ENCODE measurements at places on chromosomes 6 and 20. TPM values are rescaled to one million over a fixed set of nuclear protein-coding genes. Genes with fewer than 3 reads are reported as not detected.

- H3K4me3 ChIP-seq, result peak overlapping the region; percentile 16
- H3K27me3 ChIP-seq, result no peaks in the 10 kb centered on the region
- peak overlapping the region; percentile 100 for H3K27ac ChIP-seq
- H3K4me1 ChIP-seq, result peaks cover 26% of the 10 kb centered on the region
- no peaks in the 10 kb centered on the region for H3K36me3 ChIP-seq
Observed at GRCh38 chr6:133610227-133610840, 278.6 kb upstream of the TCF21 start.

- no peaks in the 10 kb centered on the region for H3K4me1 ChIP-seq
- H3K36me3 ChIP-seq, result no peaks in the 10 kb centered on the region
- no peaks in the 10 kb centered on the region for H3K27me3 ChIP-seq
- H3K4me3 ChIP-seq, result no peak overlapping the region
- DNase-seq, result no peak
Observed at GRCh38 chr6:44082872-44083321, 44.4 kb downstream of the MRPL14 start.

DNA sequence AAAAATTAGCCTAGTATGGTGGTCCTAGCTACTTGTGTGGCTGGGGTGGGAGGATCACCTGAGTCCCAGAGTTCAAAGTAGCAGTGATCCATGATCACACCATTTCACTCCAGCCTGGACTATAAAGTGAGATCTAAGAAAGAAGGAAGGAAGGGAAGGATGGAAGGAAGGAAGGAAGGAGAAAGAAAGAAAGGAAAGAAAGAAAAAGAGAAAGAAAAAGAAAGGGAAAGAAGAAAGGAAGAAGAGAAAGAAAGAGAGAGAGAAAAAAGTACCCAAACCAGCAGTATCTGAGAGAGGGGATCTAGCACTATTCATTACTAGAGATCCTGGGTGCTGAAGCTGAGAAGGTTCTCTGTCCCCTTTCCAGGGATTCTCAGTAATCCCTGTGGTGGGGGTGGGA is 197.8 kb downstream of the CD83 start:
- no peak overlapping the region for H3K27ac ChIP-seq
- H3K4me1 ChIP-seq, result peaks cover 8% of the 10 kb centered on the region
- no peaks in the 10 kb centered on the region for H3K36me3 ChIP-seq
- no peaks in the 10 kb centered on the region for H3K27me3 ChIP-seq

- H3K36me3 ChIP-seq, result peaks cover 3% of the 10 kb centered on the region
- H3K4me3 ChIP-seq, result no peak overlapping the region
- DNase-seq, result no peak
- H3K27me3 ChIP-seq, result no peaks in the 10 kb centered on the region
Observed at GRCh38 chr6:17182961-17183360, 81.1 kb downstream of the STMND1 start.

DNA sequence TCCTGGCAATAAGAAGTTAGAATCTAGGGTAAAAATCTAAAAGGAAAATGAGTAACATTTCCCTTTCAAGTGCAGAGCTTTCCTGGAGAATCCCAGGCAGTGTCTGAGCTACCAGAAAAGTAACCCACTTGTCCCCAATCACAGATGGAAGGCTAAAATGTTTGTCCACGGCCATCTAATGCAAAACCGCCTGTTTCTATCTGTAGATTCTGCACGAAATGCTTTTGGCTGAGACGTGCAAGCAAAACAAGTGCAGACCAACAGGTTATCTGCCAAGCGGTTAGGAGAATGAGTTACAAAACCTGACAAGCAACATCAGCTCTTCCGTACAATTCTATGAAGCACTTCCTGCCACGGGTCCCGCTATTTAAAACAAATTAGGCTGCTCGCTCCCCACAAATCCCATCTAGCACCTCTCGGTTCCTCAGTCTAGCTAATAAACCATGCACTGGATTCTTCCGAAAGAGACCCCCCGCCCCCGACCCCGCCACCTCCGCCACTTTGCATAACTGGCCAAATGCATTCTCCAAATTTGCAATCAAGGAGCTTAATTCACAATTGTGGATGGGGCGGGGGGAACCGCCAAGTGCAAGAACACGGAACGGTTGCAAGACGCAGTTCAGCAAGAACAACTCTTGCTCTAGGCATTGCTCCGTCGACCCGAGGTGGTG is 1.4 kb downstream of the ELOVL5 start:
- H3K36me3 ChIP-seq, result no peaks in the 10 kb centered on the region
- H3K4me3 ChIP-seq, result peak overlapping the region; percentile 96
- H3K27ac ChIP-seq, result peak overlapping the region; percentile 61
- peaks cover 12% of the 10 kb centered on the region for H3K4me1 ChIP-seq

- no peak for DNase-seq
- H3K36me3 ChIP-seq, result no peaks in the 10 kb centered on the region
- no peak overlapping the region for H3K27ac ChIP-seq
- peaks cover 29% of the 10 kb centered on the region for H3K4me1 ChIP-seq
- no peak overlapping the region for H3K4me3 ChIP-seq
- no peaks in the 10 kb centered on the region for H3K27me3 ChIP-seq
Observed at GRCh38 chr6:12351672-12352071, 61.5 kb downstream of the EDN1 start.

DNA sequence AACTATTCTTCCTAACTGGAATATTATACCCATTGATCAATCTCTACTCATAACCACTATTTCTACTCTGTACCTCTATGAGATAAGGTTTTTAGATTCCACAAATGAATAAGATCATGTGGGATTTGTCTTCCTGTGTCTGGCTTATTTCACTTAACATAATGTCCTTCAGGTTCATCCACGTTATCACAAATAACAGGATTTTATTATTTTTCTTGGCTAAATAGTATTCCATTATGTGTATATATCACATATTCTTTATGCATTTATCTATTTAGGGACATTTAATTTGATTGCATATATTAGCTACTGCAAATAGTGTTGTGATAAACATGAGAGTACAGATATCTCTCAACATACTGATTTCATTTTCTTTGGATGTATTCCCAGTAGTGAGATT is 823.0 kb upstream of the ADGRB3 start:
- no peak overlapping the region for H3K4me3 ChIP-seq
- no peak for DNase-seq
- H3K27ac ChIP-seq, result no peak overlapping the region
- H3K36me3 ChIP-seq, result no peaks in the 10 kb centered on the region
- no peaks in the 10 kb centered on the region for H3K4me1 ChIP-seq
- no peaks in the 10 kb centered on the region for H3K27me3 ChIP-seq

GRCh38 chr20:62480318-62480717 is 4.5 kb upstream of the GATA5 start:
- no peak overlapping the region for H3K4me3 ChIP-seq
- peaks cover 30% of the 10 kb centered on the region for H3K27me3 ChIP-seq
- peaks cover 11% of the 10 kb centered on the region for H3K4me1 ChIP-seq
- no peaks in the 10 kb centered on the region for H3K36me3 ChIP-seq
- H3K27ac ChIP-seq, result no peak overlapping the region

GRCh38 chr6:144087789-144088426 is 7.5 kb downstream of the SF3B5 start:
- H3K27me3 ChIP-seq, result no peaks in the 10 kb centered on the region
- H3K4me3 ChIP-seq, result no peak overlapping the region
- H3K4me1 ChIP-seq, result peaks cover 4% of the 10 kb centered on the region

- H3K36me3 ChIP-seq, result no peaks in the 10 kb centered on the region
- H3K27ac ChIP-seq, result no peak overlapping the region
- H3K27me3 ChIP-seq, result no peaks in the 10 kb centered on the region
- DNase-seq, result peak; percentile 54
- H3K4me3 ChIP-seq, result peak overlapping the region; percentile 58
Observed at GRCh38 chr20:63819224-63819921, 11.7 kb downstream of the ZBTB46 start.

DNA sequence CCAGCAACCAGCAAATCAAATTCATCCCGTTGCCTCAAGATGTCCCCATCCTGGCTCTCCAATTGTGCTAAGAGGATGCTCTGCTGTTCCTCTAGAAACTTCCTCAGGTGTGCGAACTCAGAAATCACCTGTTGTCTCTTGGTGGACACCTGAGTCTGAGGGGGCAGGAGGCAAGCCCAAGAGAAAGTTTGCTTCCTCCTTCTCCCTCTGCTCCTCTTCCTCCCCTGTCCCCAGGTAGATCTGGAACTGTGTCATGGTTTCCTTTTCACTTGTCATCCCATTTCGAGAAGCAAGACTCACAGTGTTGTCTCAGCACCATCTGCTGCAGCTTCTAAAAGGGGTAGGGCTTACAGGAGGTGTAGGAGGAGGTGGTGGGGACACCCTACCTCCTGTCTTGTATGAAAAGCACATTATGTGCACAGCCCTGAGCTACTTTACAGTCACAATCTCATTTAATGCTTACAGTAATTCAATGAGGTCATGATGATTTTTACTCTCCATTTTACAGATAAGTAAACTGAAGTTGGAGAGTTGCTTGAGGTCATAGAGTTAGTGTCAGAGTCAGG is 2.5 kb downstream of the TRIM10 start:
- H3K4me1 ChIP-seq, result peaks cover 32% of the 10 kb centered on the region
- no peaks in the 10 kb centered on the region for H3K36me3 ChIP-seq
- no peak overlapping the region for H3K27ac ChIP-seq

- 0 out of 2 replicates have a peak, but pooled peaks cover 3% of the 10 kb centered on the region for H3K27me3 ChIP-seq
- DNase-seq, result peak; percentile 91
- H3K36me3 ChIP-seq, result no peaks in the 10 kb centered on the region
- no peak overlapping the region for H3K4me3 ChIP-seq
- H3K4me1 ChIP-seq, result peaks cover 31% of the 10 kb centered on the region
Observed at GRCh38 chr20:21436205-21436604, 38.9 kb upstream of the NKX2-4 start.

- H3K27ac ChIP-seq, result peak overlapping the region; percentile 98
- no peaks in the 10 kb centered on the region for H3K27me3 ChIP-seq
- peak; percentile 92 for DNase-seq
- no peaks in the 10 kb centered on the region for H3K36me3 ChIP-seq
Observed at GRCh38 chr6:16712931-16713484, 48.3 kb downstream of the ATXN1 start.

GRCh38 chr6:154356113-154356512 is 490 bp downstream of the IPCEF1 start:
- no peaks in the 10 kb centered on the region for H3K36me3 ChIP-seq
- no peaks in the 10 kb centered on the region for H3K27me3 ChIP-seq
- H3K4me3 ChIP-seq, result no peak overlapping the region
- no peak for DNase-seq
- H3K4me1 ChIP-seq, result no peaks in the 10 kb centered on the region

DNA sequence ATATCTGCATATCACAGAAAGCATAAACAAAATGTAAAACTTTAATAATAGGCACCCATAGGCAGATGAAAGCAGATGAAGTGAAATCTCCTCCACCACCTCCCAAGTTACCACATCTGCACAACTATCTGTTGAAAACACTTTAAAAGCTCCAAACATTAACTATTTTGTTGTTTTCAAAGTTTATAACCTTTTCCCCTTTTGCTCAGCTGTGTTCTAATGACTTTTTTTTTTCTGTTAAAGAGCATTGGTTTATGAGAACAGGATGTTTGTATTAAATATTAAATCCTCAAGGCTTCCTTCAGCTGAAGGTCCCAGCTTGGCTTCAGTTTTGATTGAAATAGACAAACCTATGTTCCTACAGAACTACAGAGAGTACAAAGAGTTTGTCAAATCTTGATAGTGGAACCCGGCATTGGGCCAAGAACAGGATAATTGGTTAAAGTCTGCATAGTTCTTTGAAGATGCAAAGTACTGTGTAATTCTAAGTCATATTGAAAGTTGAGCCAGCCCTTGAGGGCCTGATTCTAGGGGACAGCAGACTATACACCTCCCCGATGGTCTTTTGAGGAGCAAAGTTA is 255.1 kb upstream of the JAG1 start:
- no peak overlapping the region for H3K27ac ChIP-seq
- no peaks in the 10 kb centered on the region for H3K27me3 ChIP-seq

DNA sequence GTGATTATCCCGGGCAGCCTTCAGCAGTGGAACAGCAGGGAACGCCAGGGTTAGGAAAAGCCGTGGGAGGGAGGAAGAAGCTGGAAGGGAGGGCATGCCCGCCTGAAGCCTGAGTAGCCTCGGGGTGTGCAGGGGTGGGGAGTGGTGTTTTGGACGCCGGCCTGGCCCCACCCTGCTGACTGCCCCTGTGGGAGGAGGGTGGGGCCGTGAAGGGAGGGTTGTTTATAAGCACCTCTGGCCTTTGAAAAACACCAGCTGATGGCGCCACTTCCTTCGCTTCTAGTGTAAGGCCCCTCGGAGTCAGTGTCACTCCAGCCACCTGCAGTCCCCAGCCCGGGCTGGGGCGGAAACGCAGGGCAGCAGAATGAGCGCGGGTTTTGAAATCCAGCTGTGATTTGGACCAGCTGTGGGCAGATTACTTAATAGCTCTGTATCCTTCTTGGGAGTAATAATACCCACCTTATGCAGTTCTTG is 52.8 kb upstream of the BMP6 start:
- no peaks in the 10 kb centered on the region for H3K27me3 ChIP-seq
- peak overlapping the region; percentile 62 for H3K27ac ChIP-seq
- peaks cover 34% of the 10 kb centered on the region for H3K4me1 ChIP-seq
- no peak overlapping the region for H3K4me3 ChIP-seq
- DNase-seq, result peak; percentile 87

DNA sequence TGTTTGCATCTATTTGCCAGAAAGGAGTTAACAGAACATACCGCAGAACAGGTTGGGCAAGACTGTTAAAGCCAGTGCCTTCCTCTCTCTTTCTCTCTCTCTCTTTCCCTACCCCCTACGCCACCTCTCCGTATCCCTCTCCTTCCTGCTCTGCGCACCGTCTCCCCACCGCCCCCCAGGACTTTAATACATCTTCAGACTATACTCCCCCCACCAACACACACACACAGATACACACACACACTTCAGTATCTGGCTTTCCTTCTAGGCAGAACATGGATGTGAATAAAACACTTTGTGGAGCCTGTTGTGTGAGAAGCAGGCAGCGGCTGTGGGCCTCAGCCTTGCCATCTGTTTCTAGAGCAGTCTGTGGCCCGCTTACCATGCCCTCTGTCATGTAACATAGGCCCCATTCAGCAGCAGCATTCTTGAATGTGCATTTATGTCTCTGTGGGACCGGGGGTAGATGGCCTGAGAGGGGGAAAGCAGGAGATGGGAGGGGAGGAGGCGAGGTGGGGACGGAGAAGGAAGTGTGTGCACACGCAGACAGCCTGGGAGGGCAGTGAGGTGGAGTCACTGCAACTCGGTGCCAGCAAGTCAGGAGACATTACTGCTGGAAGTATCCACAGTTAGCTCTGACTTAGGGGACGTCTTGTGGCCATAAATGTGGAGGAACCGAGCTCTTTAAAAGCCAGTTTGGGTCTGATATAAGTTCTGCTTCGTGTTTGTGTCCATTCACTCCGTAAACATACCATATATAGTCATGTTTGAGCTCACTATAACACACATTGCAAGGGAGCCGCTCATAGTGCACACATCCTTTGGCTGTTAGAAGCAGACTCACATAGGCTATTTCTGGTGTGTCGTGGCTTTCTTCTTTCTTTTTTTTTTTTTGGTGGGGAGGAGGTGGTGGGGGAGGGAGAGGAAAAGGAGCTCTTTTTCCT is 38.4 kb downstream of the RREB1 start:
- peaks cover 55% of the 10 kb centered on the region for H3K4me1 ChIP-seq
- peak; percentile 76 for DNase-seq
- no peaks in the 10 kb centered on the region for H3K36me3 ChIP-seq
- peak overlapping the region; percentile 79 for H3K27ac ChIP-seq

Gene VGLL2
- not detected for total RNA-seq

Gene HMGN3
- total RNA-seq, result 101 TPM

Gene PROKR2
- not detected for total RNA-seq

Gene SLC4A11
- total RNA-seq, result 26.8 TPM

Gene CALHM6
- total RNA-seq, result not detected

Gene ZC2HC1B
- total RNA-seq, result not detected

Gene EPHA7
- 0.52 TPM for total RNA-seq

Gene KIF16B
- 12.7 TPM for total RNA-seq
